ENCODE measurements at places on chromosomes 7 and 10. TPM values are rescaled to one million over a fixed set of nuclear protein-coding genes. Genes with fewer than 3 reads are reported as not detected.

UBTD1 gene
- total RNA-seq = 1.4 TPM

OR13A1 gene
- not detected for total RNA-seq

DNA sequence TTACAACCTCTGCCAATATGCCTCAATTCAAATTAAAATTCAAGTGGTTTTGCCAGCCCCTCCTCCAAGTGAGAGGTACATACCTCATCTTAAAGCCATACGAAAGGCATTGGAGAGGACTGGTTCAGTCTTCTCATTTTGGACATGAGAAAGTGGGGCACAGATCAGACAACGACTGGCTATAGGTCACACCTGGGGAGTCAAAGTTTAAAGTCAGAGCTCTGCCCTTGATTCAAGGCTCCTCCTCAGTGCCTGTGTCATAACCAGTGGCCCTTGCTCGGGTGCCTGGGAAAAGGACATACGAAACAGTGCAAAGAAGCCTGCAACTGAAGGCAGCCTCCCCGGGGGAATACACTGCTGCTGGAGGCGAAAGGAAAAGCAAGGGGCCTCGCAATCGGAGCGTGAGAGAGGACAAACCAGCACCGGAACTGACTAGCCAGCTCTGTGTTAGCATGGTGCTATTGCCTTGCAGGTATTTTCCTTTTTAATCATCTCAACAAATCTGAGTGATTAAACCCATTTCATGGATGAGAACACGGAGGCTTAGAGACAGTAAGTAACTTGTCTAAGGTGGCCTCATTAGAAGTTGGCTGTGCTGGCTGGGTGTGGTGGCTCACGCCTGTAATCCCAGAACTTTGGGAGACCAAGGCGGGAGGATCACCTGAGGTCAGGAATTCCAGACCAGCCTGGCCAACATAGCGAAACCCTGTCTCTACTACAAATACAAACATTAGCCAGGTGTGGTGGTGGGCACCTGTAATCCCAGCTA lies 1.1 kb upstream of the MTPAP start:
- H3K4me3 ChIP-seq = no peak overlapping the region
- peaks cover 29% of the 10 kb centered on the region for H3K4me1 ChIP-seq
- no peaks in the 10 kb centered on the region for H3K27me3 ChIP-seq

- H3K27me3 ChIP-seq = peaks cover under 1% of the 10 kb centered on the region
- no peaks in the 10 kb centered on the region for H3K36me3 ChIP-seq
- no peak for DNase-seq
- peak overlapping the region; percentile 52 for H3K4me3 ChIP-seq
These were observed 3.9 kb upstream of the CUX1 start for GRCh38 chr7:101813402-101814019.

DNA sequence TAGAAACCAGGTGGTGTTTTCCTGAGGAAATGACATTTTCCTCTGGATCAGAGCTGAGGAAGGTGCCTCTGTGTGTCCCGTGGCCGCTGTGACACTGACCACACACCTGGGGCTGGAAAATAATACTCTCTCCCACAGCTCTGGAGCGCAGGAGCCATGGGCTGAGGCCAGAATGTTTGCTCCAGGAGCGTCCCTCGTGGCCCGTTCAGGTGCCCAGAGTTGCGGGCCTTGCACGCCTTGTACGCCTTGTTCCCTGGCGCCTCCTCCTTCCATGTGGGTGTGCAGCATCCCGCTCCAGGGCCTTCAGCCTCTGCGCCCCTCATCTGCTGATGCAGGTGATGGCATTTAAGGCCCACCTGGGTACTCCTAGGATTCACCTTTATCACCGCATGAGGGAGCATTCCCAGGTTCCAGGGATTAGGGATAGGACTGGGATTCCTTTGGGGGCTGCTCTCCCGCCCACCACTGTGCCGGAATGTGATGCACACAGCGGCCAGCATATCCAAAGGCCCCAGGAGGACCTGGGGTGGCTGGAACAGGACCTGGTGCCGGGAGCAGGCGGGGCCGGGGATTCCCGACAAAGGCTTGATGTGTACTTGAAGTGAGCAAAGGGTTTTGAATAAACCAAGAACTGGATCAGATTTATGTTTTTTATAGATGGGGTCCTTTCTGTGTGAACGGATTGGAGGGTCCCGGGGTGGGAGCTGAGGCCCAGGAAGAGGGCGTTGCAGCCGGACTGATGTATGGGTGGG lies 44.0 kb downstream of the PITRM1 start:
- no peak overlapping the region for H3K4me3 ChIP-seq
- no peak for DNase-seq
- H3K27me3 ChIP-seq = no peaks in the 10 kb centered on the region

VGF gene
- total RNA-seq = 0.11 TPM

DNA sequence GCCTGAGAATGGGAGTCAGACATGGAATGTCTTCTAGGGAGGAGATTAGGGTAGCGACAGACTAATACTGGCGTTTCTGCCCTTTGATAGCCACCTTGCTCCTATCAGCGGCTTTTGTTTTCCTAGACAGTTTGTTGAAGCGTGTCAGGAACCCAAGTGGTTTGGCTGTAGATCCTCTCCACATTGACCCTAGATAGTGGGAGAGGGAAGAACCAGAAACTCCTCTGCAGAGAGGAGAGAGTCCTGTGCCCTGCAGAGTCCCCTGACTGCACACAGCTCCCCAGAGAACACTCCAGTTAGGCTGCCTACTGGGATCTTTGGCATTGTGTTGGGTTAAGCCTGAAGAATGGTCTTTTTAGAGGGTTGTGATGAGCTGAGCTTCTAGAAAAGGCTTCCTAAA lies 2.4 kb downstream of the MEPCE start:
- peak overlapping the region; percentile 88 for H3K27ac ChIP-seq
- peaks cover 52% of the 10 kb centered on the region for H3K4me1 ChIP-seq
- DNase-seq = no peak
- peak overlapping the region; percentile 77 for H3K4me3 ChIP-seq
- no peaks in the 10 kb centered on the region for H3K27me3 ChIP-seq

GRCh38 chr7:148021507-148022045 lies 569.0 kb upstream of the C7orf33 start:
- H3K4me3 ChIP-seq = no peak overlapping the region
- no peak overlapping the region for H3K27ac ChIP-seq
- no peaks in the 10 kb centered on the region for H3K36me3 ChIP-seq
- DNase-seq = no peak

DNA sequence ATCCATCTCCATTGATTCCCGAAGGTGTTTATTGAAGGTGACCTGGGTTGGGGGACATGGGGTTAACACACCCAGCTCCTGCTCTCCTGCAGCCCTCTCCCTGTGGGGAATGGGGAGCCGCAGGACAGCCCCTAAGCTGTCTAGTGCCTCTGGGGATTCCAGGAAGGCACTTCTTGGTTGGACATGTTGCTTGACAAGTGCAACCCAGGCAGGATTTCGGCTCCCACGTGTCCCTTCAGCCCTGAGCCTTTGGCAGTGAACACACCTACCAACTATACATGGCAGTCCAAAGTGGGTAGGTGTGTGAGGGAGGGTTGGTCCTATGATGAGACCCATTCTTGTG lies 43.9 kb downstream of the DOCK1 start:
- H3K4me3 ChIP-seq = no peak overlapping the region
- no peaks in the 10 kb centered on the region for H3K4me1 ChIP-seq
- DNase-seq = no peak
- no peaks in the 10 kb centered on the region for H3K27me3 ChIP-seq
- no peak overlapping the region for H3K27ac ChIP-seq
- H3K36me3 ChIP-seq = no peaks in the 10 kb centered on the region

DNA sequence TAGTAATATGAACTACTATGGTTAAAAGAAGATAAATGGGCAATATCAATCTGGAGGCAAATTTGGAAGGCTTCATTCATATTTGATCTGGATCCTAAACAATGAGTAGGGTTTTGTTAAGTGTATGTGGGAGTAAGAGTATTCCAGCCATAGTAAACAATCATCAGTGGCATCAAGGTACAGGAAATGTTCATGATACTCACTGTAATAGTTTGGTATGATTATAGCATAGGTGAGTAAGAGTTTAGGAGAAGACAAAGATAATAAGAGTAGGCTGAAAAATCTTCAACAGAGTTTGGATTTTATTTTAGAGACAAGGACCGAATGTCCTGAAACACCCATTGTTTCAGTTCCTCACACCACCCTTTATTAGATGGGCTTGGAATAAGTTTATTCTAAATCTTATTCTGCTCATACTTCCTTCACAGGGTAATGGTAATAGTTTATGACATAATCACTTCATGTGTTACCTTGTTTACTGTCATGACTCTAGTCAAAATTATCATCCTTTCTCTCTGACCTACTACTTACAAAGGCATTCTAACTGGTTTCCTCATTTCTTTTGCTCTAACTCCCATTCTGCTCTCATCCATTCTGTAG lies 38.9 kb downstream of the BRAF start:
- no peak for DNase-seq
- H3K4me3 ChIP-seq = no peak overlapping the region
- no peak overlapping the region for H3K27ac ChIP-seq
- H3K4me1 ChIP-seq = peaks cover 51% of the 10 kb centered on the region

- H3K4me1 ChIP-seq = no peaks in the 10 kb centered on the region
- no peaks in the 10 kb centered on the region for H3K36me3 ChIP-seq
- H3K27me3 ChIP-seq = no peaks in the 10 kb centered on the region
- DNase-seq = no peak
- H3K4me3 ChIP-seq = no peak overlapping the region
These were observed 34.7 kb downstream of the GRIFIN start for GRCh38 chr7:2441430-2442058.

SLC18A2 gene
- 0.21 TPM for total RNA-seq

DNA sequence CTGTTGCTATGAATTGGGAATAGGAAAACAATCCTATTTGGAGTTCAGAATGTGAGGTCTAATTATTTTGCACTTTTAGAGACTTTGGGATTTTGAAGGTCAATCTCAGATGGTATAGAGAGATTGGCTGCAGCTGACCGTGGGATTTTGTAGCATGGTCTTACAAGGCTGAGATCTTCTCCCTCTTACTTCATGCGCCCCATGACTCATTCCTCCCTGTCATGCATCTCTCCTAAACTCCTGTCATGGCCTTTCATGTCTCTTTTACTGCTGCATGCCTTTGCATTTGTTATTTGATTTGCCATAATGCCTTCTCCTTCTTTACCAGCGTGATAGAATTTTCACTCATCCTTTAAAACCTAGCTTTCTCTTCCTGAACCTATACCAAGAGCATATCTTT lies 133.1 kb downstream of the BBS9 start:
- peaks cover 7% of the 10 kb centered on the region for H3K4me1 ChIP-seq
- H3K36me3 ChIP-seq = peaks cover 4% of the 10 kb centered on the region
- no peaks in the 10 kb centered on the region for H3K27me3 ChIP-seq
- no peak for DNase-seq
- H3K27ac ChIP-seq = no peak overlapping the region
- H3K4me3 ChIP-seq = no peak overlapping the region

GRCh38 chr10:69716711-69717560 lies 84.8 kb upstream of the COL13A1 start:
- H3K27ac ChIP-seq = no peak overlapping the region
- H3K27me3 ChIP-seq = no peaks in the 10 kb centered on the region
- DNase-seq = peak; percentile 82
- no peaks in the 10 kb centered on the region for H3K4me1 ChIP-seq
- H3K4me3 ChIP-seq = no peak overlapping the region

DNA sequence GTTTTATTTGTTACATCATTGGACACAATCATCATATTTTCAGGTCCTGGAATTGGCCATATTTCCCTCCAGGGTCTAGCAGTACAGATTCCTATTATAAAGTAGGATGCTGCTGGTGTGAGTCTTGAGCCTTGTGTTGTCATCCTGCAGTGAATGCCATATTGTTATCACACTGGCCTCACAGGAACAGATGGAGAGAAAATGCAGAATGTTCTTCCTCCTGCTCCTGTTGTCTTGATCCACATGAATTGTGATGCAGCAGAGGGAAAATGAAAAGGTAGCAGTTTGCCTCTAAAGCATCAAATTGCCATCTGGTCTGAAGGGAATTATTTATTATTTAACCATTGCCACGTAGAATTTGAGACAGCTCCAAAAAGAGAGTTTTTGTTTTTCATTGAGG lies 248.6 kb downstream of the GPAM start:
- H3K27ac ChIP-seq = no peak overlapping the region
- no peaks in the 10 kb centered on the region for H3K27me3 ChIP-seq
- no peak overlapping the region for H3K4me3 ChIP-seq
- no peak for DNase-seq
- H3K4me1 ChIP-seq = no peaks in the 10 kb centered on the region

EGFR gene
- total RNA-seq = not detected

DNA sequence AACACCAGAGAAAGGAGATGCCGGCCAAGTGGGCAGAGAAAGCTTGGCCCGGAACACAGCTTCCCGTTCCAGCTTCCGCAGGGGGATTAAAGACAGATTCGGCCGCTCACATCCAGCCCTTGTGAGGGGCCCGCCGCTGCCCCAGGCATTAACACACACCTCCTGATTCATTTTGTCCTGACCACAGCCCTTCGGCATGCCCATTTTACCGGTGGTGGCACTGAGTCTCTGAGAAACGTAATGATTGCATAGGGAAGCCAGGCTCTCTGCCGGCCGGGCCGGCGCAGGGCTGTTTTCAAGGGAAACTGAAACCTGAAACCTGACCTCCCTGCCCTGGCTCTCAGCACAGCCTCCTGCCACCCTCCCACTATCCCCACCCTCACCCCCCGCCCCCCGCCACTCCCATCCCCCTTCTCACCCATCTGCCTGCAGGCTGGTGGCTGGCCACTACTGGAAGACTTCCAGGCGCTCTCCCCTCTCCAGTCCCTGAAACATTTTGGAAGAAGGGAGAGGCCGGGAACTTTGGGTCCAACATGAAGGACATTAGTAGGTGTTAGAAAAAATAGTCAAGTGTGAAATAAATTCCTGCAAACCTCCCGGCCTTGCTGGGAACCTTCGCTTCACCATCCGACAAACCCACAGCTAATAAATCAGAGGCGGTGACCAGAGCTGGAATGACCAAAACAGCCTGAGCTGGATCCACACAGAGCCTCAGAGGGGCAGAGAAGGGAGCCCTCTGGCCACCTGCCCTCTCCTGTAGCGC lies 83.5 kb upstream of the CUX1 start:
- no peaks in the 10 kb centered on the region for H3K27me3 ChIP-seq
- DNase-seq = no peak
- H3K36me3 ChIP-seq = no peaks in the 10 kb centered on the region
- no peak overlapping the region for H3K4me3 ChIP-seq
- no peaks in the 10 kb centered on the region for H3K4me1 ChIP-seq
- H3K27ac ChIP-seq = no peak overlapping the region
